ENCODE measurements at places on chromosomes 5 and 9.
A peak's percentile ranks its signal among the peaks of the same experiment; 100 is the strongest.

GRCh38 chr9:131103024-131103423, 6.7 kb downstream of the AIF1L start:
- no peak for DNase-seq

DNA sequence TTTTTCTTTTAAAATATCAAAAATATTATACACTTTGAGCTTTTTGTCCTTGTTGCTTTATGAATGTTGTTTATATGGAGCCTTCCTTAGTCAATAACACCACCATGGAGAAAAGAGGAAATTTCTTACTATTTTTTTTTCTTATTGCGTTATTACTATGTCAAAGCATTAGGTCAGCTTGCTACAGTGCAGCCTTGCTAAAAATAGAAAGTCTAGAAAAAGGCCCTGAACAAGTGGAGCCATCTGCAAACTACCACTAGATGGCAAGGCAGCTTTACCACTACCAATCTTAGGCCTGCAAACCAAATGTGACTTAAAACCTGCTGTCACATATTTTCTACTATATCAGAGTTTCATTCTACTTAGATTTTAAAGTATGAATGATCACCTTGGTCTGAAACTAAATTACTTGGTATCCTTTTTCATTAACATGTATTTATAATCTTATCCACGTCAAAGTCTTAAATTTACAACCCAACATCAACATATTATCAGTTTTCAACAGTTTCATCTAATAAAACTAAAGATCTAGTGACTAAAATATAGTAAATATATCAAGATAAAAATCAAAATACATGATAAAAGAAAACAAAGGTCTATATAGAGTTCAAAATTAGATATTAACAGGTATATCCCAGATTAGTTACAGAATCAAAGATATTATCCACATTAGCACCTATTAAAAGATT, 113.1 kb upstream of the ACOT12 start:
- peak; percentile 94 for DNase-seq

GRCh38 chr5:134490255-134490924, 35.1 kb upstream of the JADE2 start:
- no peak for DNase-seq

GRCh38 chr9:18890372-18890771, 142.6 kb downstream of the SAXO1 start:
- DNase-seq: peak; percentile 59

GRCh38 chr5:109767184-109767995, 77.7 kb downstream of the MAN2A1 start:
- no peak for DNase-seq

Data from muscle of leg (tissue), 16 donors.